ENCODE measurements at places on chromosomes 16 and 17. TPM values are rescaled to one million over a fixed set of nuclear protein-coding genes. Genes with fewer than 3 reads are reported as not detected.

Gene MPP3
- total RNA-seq, result 19.5 TPM

Gene ICAM2
- 0.61 TPM for total RNA-seq

Gene ALOX12B
- total RNA-seq, result 3.8 TPM

Gene C16orf89
- total RNA-seq, result 0.49 TPM

- no peak overlapping the region for H3K4me3 ChIP-seq
- peaks cover 12% of the 10 kb centered on the region for H3K4me1 ChIP-seq
- DNase-seq, result no peak
Observed at GRCh38 chr17:12068946-12069345, 48.3 kb downstream of the MAP2K4 start.

GRCh38 chr16:48511071-48511540, 98.9 kb downstream of the N4BP1 start:
- no peak overlapping the region for H3K27ac ChIP-seq
- H3K36me3 ChIP-seq, result no peaks in the 10 kb centered on the region
- H3K4me3 ChIP-seq, result no peak overlapping the region
- H3K4me1 ChIP-seq, result peaks cover 14% of the 10 kb centered on the region

DNA sequence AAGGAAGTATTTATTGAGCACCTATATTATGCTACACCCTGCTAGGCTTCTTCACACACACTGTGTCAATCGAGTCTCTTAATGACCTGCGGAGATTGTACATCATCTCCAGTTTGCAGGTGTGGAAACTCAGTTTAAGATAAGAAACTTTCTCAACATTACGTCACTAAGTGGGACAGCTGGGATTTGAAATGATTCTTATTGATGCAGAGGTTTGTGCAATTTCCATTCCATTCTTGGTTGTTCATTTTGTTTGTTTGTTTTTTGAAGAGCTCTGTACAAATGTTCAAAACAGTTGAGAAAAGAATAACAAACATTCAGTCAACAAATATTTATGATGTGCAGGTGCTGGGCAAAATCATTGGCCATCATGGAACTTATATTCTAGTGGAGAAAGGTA, 84.8 kb downstream of the MAP2K6 start:
- H3K36me3 ChIP-seq, result no peaks in the 10 kb centered on the region
- H3K27me3 ChIP-seq, result no peaks in the 10 kb centered on the region
- H3K27ac ChIP-seq, result no peak overlapping the region
- no peak for DNase-seq
- no peak overlapping the region for H3K4me3 ChIP-seq
- H3K4me1 ChIP-seq, result no peaks in the 10 kb centered on the region

GRCh38 chr17:68398691-68399637, 58.3 kb downstream of the WIPI1 start:
- peak overlapping the region; percentile 43 for H3K27ac ChIP-seq
- H3K36me3 ChIP-seq, result no peaks in the 10 kb centered on the region
- no peak overlapping the region for H3K4me3 ChIP-seq

DNA sequence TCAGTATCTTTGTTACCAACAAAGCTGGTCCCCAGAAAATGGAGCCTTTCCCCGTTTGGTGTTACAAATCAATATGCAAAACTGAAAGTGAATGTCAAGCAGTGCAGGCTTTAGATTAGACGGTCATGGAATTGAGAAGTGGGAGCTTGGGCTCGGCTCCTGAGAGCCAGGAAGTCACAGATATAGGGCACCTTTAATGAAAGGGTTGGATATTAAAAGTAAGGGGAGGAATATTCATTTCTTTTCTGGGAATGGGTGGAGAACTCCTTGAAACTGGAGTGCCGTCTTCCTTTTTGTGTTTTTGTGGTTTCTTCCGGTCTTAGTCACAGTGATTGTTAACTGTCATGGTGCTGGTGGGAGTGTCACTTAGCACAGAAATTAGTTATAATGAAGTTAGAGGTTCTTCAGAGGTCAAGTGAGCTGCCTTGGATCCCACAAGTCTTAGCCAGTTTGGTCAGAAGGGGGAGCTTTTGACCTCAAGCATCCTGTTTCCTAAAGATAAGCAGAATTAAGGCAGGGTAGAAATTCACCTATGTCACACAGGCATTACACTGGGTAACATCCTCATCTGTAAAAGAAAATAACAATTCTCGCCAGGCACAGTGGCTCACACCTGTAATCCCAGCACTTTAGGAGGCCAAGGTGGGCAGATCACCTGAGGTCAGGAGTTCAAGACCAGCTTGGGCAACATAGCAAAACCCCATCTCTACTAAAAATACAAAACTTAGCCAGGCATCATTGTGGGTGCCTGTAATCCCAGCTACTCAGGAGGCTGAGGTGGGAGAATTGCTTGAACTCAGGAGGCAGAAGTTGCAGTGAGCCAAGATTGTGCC, 9.6 kb upstream of the EIF1 start:
- peaks cover 18% of the 10 kb centered on the region for H3K4me1 ChIP-seq
- H3K36me3 ChIP-seq, result no peaks in the 10 kb centered on the region
- peak overlapping the region; percentile 67 for H3K27ac ChIP-seq

DNA sequence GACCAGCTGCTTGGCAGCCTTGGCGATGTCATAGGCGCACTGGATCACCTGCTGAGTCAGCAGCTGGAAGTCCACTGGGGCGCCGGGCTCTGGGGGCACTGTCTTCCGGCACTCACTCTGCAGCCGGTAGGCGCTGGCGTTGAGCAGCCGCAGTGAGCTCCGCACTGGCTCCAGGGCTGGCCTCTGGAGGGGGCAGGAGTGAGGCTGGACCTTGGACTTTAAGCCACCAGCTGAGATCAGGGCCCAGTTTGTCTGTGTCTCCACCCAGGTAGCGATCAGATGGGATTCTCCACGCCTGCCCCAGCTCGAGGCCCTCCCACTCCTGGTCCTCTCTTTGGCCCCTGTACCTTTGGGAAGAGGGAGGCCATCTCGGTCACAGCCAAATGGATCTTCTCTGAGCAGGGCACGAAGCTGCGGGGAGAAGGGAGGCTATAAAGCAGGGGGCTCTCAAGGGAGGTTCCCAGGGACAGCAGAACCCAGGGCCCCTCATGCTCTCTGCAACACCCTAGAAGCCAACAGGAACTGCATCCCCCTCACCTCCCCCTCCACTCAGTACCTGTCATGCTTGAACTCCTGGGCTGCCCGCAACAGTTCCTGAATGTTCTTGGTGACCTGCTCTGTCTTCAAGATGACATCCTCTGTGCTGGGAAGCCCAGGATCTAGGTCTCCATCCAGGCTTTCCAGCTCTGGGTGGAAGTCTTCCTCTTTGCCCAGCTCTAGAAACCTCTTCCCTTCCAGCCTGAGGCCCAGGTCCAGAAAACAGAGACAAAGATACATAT, 6.4 kb downstream of the TP53I13 start:
- H3K27ac ChIP-seq, result no peak overlapping the region
- DNase-seq, result no peak
- peaks cover 6% of the 10 kb centered on the region for H3K36me3 ChIP-seq
- H3K27me3 ChIP-seq, result no peaks in the 10 kb centered on the region
- H3K4me1 ChIP-seq, result no peaks in the 10 kb centered on the region

GRCh38 chr16:3080024-3080423, 14.6 kb downstream of the IL32 start:
- H3K4me3 ChIP-seq, result no peak overlapping the region
- no peak for DNase-seq
- H3K4me1 ChIP-seq, result no peaks in the 10 kb centered on the region
- H3K27ac ChIP-seq, result no peak overlapping the region
- H3K27me3 ChIP-seq, result no peaks in the 10 kb centered on the region

DNA sequence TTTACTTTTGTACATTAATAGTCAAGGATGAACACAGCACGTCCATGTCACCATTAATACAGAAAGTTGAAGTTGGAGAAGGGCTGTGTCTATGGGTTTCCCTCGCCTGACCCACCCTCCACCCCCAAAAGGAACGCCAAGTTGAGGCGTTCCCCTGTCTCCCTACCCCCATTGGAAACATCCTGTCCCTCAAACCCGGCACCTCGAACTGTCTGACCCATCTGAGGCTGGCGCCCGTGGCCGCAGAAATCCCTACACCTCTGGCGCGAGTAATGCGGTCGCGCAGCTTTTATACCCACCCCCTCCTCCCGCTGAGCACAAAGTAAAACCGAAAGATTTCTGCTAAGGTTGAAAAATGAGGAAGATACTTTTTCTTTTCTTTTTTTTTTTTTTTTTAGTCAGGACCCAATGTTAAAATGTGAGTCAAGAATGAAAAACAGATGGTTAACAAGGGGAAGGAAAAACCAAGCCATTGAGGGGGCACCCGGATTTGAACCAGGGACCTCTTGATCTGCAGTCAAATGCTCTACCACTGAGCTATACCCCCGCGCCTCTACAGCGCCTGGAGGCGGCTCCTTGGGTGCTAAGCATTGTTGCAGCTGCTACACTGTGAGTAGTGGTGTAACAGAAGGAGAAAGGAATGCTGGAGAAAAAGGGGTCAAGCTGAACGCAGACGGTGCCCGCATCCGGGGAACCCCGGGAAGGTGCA, 887 bp upstream of the LASP1 start:
- H3K4me3 ChIP-seq, result peak overlapping the region; percentile 83
- H3K36me3 ChIP-seq, result no peaks in the 10 kb centered on the region
- peak overlapping the region; percentile 97 for H3K27ac ChIP-seq
- H3K4me1 ChIP-seq, result peaks cover 58% of the 10 kb centered on the region
